Fibroblast of lung (primary cell): ENCODE measurements at places on chromosomes 2 and 18.
A peak's percentile ranks its signal among the peaks of the same experiment; 100 is the strongest.

GRCh38 chr18:6553234-6553900 lies 138.7 kb upstream of the L3MBTL4 start:
- DNase-seq: peak; percentile 70

- DNase-seq: no peak
Observed at GRCh38 chr2:23050388-23050787, 334.6 kb upstream of the KLHL29 start.

DNA sequence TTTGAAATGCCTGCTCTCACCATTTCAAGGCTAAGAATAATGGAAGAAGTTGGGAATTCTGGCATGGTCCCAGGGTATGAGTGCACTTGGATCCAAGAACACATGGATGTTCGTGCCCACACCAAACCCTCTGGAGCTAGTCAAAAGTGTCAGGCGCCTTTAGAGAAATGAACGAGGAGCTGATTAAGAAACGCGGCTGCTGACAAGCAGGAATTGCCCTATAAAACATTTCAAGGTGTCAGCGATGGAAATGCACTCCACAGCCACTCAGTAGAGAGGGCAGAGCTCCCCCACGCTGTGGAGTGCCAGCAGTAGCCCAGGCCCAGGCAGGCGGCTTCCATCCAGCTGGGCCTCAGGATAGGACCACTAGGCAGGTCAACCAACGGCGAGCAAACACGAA lies 213.7 kb downstream of the TTC32 start:
- peak; percentile 28 for DNase-seq

GRCh38 chr2:98857001-98857400 lies 79.0 kb downstream of the CRACDL start:
- no peak for DNase-seq

GRCh38 chr2:216583147-216583546 lies 50.1 kb upstream of the IGFBP2 start:
- peak; percentile 99 for DNase-seq

DNA sequence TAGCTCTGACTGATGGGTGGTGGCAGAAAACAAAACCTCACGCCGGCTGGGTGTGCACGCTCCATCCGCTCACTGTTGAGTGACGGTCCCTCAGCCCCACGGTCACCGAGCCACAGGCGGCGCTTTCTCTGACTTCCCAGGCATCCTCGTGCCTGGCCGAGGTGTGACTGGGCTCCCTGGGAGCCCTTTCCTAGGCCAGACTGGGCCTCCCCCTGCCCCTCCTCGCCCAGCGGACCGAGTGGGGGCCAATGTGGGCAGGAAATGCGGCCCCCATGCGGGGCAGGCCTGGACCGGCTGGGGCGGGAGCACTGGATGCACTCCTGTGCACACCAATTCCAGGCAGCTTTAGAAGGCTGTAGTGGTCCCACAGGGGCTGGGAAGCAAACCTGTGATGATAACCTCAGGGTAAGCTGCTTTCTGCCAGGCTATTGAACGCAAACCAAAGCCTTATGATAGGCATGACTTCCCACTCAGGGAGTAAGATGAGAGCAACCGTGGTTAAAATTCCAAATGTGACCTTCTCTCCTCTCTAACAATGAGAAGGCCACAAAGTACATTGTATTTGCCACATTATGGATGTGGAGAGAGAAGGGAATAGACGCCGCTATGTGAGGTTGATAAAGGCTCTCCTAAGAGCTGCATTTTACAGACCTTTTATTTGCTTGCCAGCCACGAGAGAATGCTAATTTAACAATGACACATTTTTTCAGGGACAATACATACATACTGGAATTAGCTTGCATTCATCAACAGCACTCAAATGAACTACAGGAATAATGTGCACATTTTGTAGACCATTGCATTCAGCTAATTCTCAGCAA lies 83.9 kb upstream of the PGAP1 start:
- DNase-seq: peak; percentile 47

- no peak for DNase-seq
Observed at GRCh38 chr2:240603846-240604245, 17.3 kb downstream of the CAPN10 start.

- no peak for DNase-seq
Observed at GRCh38 chr2:223602972-223603371, 811 bp upstream of the SCG2 start.

DNA sequence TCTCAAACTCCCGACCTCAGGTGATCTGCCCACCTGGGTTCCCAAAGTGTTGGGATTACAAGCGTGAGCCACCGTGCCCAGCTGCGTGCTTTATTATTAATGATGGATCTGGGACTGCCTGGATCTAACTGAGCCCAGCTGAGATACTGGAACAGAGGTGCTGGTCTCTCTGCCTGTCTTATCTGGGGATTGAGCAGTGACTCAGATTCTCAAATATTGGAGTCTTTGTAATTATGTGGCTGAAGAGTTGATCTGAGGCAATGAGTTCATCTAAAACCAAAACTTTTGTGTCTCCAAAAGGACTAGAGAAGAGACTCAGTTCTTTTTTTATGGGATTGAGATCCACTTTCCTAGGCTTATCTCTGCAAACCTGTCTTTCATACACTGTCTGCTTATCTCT lies 16.3 kb downstream of the PLEKHB2 start:
- no peak for DNase-seq

- no peak for DNase-seq
Observed at GRCh38 chr2:26409785-26410184, 8.1 kb downstream of the DRC1 start.

GRCh38 chr2:165431014-165431413 lies 38.5 kb upstream of the CSRNP3 start:
- DNase-seq: no peak

GRCh38 chr2:46009772-46010171 lies 287.4 kb upstream of the EPAS1 start:
- peak; percentile 24 for DNase-seq

GRCh38 chr2:118350621-118351020 lies 262.4 kb downstream of the INSIG2 start:
- DNase-seq: no peak

DNA sequence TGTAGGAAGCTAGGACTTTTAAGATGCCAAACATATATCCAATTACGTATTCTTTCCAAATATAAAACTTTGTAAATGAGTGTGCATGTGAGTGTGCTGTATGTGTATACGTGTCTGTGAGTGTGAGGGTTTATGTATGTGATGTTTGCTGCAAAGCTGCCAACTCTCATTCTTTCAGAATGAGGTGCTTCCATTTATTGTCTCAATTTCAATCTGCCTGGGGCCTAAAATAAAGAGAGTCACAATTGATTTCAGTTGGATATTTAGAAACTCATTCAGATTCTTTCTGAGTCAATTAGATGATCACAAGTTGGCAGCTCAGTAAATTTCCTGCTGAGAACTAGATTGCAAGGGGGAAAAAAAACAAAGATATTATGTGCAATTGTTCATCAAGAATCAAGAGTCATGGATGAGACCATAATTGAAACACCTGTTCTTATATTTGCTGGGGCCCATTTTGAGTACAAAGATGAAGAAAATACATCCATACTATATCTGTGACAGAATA lies 621.2 kb upstream of the ACVR2A start:
- DNase-seq: peak; percentile 5

- DNase-seq: peak; percentile 93
Observed at GRCh38 chr2:201151127-201151981, 31.6 kb upstream of the CASP10 start.

GRCh38 chr18:13548106-13548819 lies 178.1 kb downstream of the FAM210A start:
- no peak for DNase-seq

DNA sequence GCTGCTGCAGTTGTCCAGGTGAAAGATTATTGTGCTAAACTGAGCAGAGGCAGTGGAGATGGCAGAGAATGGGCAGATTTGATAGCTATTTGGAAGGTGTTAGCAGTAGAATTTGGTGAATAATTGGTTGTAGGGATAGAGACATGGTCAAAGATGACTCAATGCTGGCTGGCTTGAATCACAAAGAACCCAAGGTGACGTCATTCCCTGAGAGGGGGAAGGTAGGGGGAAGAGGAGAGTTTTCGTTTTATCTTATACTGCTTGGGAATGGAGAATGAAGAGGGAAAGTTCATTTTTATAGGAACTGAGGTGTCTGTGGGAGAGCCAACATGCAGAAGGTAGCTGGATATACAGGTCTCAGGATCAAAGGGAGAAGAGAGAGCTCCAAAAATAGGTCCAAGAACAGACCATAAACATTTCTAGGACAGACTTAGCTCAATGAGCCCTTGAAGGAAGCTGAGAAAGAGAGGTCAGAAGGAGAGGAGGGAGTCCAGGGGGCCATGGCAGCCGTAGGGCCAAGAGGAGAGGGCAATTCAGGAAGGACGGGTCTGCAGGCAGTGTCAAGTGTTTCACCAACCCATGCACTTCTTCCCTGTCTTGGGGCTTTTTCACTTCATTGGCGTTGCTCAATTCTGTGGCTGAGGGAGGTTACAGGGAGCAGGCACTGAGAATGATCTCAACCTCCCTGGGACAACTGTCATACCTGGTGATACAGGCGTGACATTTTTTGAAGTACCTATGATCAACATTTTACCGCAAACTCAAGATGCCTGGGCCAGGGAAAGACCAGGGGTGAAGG lies 281.3 kb downstream of the TDRD15 start:
- DNase-seq: no peak

DNA sequence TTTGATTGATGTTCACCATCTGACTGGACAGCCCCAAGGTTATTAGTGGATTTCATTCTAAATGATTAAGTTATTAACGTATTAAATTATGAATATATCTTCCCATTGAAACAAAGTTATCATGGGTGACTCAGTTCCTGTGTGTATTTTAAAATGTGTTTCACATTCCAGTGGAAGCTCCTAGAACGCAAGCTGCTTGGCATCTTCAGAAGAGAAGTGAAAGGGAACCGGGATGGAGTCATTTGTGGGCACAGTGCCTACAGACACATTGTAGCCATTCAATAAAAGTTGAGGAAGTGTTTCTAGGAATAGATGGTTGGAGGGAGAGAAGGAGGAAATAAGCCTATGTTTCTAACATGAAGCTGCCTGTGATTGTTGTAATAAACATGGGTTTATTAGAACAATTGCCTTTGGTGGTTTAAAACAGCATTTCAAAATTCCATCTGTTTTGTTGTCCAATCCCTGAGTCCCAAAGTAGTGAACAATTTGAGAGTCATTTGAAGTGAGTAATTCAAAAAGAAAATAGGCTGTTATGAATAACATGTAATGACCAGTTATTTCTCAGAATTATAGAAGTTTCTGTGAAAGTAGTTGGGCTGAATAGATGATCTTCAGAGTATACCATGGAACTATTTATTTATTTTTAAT lies 143.5 kb downstream of the PKP4 start:
- DNase-seq: peak; percentile 94

DNA sequence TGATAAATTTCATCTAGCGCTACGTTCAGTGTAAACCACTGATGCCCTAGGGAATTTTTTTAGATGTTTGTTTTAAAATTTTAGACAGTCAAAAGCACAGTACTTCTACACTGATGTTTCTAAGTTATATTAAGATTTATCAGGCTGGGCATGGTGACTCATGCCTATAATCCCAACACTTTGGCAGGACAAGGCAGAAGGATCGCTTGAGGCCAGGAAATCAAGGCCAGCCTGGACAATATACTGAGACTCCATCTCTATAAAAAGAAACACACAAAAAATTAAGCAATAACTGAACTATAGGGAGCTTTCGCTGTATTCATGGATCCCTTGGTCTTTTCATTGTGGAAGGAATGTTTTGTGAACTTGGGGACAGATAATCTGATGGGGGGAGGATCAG lies 50.6 kb upstream of the MAPRE2 start:
- peak; percentile 42 for DNase-seq
